MV-4-11 (cell line): ENCODE measurements at places on chromosomes 5 and 9.

GRCh38 chr5:141363952-141364660 lies at the start of gene PCDHGA5:
Gene PCDHGA5 (plus strand): TSS chr5:141364162. CDS start chr5:141364331, 169 bp downstream.
- no peak for DNase-seq

GRCh38 chr5:88687373-88687911 lies 195.5 kb downstream of the MEF2C start:
- no peak for DNase-seq

DNA sequence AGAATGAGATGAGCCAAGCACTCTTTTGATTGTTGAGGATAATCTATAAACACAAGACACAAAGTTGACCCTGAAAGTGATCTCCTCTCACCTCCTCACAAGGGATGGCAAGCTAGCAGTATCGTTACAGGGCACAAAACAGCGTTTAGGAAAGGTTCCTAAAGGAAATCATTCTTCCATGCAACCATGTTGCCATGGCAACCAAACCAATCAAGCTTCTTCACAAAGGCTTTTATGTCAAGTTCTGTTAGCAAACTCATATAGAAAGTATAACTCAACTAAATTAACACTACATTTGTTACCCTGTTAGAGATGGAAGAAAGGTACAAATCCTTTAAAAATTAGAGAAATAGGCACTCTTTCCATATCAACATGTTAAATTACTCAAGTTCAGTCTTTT lies 1016.8 kb upstream of the DMAC1 start:
- DNase-seq: no peak

GRCh38 chr9:14515571-14516198 lies 177.5 kb downstream of the ZDHHC21 start:
- no peak for DNase-seq

DNA sequence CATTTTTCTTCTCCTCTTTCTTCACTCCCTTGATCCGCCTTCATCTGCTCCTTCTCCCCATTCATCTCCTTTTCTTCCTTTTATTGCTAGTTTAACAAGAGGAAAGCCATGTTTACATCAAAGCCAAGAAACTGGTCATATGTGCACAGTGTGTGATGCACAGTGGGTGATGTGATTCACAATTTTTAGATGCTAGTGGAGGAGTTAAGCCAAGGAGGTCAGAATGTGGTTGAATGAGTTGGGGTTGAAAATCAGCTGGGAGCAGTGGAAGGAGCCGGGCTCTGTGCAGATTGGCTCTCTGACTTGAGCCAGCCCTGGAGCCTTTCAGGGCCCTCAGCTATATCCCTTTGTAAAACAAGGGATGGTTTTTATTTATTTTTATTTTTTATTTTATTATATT lies 7.3 kb downstream of the ACER2 start:
- DNase-seq: no peak

GRCh38 chr9:76718166-76718565 lies 46.1 kb upstream of the PCA3 start:
- DNase-seq: no peak

DNA sequence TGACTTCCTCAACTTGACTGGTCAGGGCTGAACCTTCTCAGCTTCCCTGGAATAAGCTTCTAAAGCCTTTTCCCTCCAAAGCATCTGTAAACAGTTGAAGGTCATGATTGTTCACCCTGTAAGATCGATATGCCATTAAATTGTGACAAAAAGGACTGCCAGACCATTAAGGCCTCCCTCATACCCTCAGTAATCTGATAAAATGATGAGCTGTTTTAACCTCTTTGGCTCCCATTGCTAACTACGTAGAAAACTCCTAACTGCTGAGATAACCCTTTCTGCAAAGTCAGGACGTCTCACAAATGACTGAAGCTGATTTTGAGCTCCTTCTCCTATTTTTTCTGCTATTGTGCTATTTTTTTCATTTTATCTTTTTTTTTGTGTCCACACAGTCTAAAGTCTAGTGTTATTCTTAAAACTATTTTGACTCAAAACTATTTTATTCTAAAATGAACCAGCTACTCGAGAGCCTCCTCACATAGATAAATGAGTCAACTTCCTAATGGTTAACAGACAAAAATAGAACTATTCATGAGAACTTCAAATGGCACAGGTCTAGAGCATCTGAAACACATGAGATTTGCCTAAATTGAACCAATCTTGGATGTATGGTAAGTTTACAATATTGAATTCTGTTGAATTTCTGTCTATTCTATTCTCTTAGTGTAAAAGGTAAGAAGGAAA lies 395.6 kb upstream of the TLE4 start:
- no peak for DNase-seq

DNA sequence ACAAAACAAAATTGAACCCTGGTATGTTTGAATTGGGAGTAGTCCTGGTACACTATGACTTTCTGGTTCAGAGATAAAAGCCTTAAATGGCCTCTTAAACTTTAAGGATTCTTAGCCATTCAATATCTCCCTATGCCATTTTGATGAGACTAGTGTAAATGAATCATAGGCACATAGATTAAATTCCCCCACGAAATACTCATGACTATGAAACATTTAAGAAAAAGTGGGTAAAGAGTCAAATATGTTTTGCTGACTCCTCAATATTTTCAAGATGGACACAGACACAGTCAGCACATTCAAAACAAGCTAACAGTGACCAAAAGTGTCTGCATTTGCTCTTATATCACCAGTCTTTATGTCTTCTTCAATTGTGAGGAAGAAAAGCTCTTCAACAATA lies 278.3 kb downstream of the PDE4D start:
- DNase-seq: no peak

GRCh38 chr5:173197375-173197891 lies 37.6 kb downstream of the NKX2-5 start:
- DNase-seq: no peak

GRCh38 chr5:79547429-79547822 lies 33.5 kb upstream of the HOMER1 start:
- DNase-seq: no peak

GRCh38 chr5:855771-856530 lies 5.2 kb upstream of the ZDHHC11 start:
- no peak for DNase-seq

DNA sequence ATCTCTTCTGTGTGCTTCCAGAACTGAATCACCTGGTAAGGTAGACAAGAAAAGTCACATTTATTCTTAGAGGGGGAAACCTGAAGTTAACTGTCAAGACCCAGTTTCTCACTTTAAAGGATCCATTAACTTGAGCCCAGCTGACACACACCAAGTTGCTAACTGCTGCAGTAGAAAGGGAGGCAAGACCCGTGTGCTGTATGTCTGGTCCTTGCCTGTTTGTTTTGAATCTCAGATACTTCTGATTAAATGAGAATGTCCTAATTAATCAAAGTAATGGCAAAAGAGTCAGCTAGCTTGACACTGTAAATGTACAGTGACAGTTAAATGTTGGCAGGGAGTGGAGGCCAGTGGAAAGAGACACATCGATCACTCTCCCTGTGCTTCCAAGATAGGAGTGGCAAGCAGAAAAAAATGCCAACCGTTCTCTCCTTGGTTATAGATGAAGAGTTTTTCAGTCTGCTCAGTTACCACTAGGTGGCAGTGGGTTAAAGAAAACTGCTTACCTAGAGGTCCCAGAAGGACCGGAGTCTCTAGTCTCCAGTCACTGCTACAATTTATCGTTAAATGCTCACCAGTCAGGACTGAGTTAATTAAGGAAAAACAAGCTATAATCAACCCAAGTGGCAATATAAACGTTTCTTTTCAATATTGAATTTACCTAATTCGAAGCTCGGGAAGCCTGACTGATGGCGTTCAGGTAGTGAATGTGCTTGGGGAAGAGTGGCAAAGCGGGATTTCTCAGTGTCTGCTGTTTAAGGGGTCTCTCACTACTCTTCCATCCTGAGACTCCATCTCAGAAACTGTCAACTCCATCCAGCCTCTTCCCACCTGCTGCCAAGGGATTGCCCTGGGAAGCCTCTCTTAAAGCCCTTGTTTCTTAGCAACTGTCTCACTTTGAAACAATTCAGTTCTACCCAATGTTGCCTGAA lies 18.4 kb downstream of the LSM11 start:
- DNase-seq: peak; percentile 46

- DNase-seq: no peak
Measured at GRCh38 chr5:126023994-126024441, 399.2 kb upstream of the GRAMD2B start.

- DNase-seq: no peak
Measured at GRCh38 chr9:687994-688393, 153.5 kb upstream of the DMRT1 start.

- no peak for DNase-seq
Measured at GRCh38 chr9:76962732-76963131, 56.7 kb upstream of the FOXB2 start.

DNA sequence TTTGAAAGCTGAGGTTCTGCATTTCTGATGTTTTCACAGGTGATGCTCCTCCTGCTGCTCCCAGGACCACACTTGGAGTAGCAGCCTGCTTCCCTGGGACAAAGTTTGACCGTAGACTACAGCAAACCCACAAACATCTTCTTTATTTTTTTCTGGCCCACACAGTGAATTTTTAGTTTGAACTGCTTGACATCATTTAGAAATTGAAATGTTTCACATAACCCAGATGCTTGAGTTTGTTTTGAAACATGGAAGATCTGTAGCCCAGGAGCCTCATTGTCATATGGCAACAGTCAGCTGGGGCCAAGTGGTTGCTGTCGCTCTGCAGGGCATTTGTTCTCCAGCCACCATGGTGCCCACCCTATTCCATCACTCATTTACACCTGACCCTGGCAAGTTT lies 8.4 kb downstream of the SH3TC2 start:
- no peak for DNase-seq

GRCh38 chr5:1479581-1480188 lies 34.4 kb upstream of the SLC6A3 start:
- peak; percentile 95 for DNase-seq

DNA sequence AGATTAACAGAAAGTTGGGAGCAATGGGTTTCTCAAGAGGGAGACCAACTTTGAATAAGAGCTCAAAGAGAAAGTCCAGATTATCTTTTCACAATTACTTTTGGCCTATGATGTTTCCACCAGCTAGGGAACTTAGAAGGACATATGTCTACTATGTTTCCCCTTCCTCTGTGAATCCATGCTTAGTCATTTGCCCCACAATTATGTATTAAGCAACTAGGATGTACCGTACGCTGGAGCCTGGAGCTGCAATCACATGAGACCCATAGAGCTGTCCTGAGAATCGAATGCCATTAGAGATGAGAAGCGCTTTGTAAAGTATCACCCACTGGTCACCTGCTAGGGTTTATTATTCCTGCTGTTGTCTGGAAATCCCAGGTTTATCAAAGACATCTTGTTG lies 78.8 kb downstream of the PDE6A start:
- peak; percentile 10 for DNase-seq

GRCh38 chr9:69674716-69675438 lies 2.7 kb upstream of the APBA1 start:
- DNase-seq: peak; percentile 31

DNA sequence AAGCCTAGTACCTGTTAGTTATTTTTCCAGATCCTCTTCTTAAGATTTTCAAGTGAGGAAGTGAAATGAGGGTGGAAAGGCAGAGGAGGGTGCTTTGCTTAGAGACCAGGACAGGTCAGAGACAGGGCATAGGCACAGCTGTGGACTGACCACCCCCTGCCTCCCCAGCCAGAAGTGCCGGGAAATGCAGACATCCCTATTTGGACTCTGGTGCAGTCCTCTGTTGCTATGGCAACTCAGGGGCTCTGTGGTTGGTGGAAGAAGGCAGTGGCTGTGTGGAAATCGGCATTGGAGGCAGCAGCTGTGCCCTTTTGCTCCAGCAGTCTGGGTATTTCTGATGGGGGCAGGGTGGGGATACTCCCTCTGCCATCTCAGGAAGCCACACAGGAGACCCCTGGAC lies 43.3 kb upstream of the NDFIP1 start:
- peak; percentile 86 for DNase-seq

GRCh38 chr9:127936347-127936852 lies 1.3 kb downstream of the DPM2 start:
- no peak for DNase-seq

GRCh38 chr9:70589571-70590314 lies 175.3 kb upstream of the KLF9 start:
- DNase-seq: no peak

DNA sequence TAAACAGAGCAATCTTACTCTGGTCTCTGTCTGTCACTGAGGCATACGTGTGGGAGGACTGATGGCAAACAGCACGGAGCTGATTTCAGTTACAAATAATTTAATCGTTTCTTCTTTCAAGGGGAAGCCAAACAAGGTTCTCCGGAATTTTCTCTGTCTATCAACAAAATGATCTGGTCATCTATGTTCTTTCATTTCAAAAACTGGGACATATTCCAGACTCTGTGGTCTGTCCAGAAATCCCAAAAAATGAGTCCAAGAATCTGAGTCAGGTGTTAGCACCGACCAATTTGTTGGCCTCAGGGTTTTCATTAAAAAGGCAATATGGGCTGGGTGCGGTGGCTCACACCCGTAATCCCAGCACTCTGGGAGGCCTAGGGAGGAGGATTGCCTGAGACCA lies 69.9 kb upstream of the ZNF608 start:
- DNase-seq: no peak

- peak; percentile 37 for DNase-seq
Measured at GRCh38 chr9:81871695-81872094, 56.5 kb upstream of the SPATA31D4 start.

GRCh38 chr9:130997925-130998596 lies 10.9 kb upstream of the LAMC3 start:
- DNase-seq: peak; percentile 53

DNA sequence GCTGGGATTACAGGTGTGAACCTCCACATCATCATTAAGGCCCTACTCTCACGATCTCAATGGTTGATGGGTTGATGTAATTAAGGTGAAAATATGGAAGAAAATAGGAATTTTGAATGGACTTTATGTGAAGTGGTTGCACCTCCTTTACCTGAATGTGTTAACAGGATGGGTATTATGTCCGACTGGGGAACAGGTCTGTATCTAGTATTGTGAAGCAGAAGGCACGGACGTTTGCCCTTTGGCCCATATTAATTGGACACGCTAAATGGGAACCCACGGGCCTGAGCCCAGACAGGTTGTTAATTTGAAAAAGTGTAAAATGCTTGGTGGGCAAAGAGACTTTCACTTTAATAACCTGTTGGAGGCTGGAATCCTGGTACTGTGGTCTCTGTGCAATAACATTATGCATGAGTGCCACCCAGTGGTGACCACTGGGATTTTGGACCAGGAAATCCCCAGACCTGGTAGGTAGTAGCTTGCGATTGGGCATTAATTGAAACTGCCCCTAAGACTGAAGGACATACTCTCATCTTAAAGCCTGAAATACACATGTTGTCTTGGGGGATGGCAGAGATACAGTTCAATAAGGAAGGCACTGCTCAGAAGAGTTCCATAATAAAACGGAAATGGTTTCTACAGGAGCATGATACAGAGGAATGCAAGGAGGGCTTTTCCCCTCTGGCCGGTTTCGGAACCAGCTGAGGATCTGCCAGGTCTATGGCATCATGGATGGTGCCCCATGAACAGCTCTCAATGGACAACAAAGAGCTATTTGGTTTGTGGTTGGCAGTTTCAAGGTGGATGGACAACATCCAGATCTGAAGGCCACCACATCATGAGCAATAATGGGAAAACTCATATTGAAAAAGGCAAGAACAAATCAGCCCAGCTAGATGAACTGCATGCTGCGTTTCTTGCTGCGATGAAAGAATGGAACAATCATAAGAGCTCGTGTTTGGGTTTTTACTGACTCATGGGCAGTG lies 26.2 kb upstream of the BICD2 start:
- DNase-seq: peak; percentile 64

GRCh38 chr5:124740071-124740470 lies 6.4 kb downstream of the ZNF608 start:
- DNase-seq: no peak
